GOT3 (cell line): ENCODE measurements at places on chromosomes 12 and 14.

- no peak for DNase-seq
Measured at GRCh38 chr12:103879048-103879692, 38.1 kb upstream of the NT5DC3 start.

DNA sequence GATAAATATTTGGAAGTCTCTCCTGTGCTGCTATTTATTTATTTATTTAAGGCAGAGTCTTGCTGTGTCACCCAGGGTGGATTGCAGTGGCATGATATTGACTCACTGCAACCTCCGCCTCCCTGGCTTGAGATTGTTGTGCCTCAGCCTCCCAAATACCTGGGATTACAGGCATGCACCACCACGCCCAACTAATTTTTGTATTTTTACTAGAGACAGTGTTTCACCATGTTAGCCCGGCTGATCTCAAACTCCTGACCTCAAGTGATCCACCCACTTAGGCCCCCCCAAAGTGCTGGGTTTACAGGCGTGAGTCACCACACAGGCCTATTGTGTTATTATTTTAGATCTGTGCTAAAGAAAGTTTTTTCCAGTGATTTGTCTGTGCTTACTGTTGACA, 225.2 kb downstream of the CCER1 start:
- DNase-seq = no peak

DNA sequence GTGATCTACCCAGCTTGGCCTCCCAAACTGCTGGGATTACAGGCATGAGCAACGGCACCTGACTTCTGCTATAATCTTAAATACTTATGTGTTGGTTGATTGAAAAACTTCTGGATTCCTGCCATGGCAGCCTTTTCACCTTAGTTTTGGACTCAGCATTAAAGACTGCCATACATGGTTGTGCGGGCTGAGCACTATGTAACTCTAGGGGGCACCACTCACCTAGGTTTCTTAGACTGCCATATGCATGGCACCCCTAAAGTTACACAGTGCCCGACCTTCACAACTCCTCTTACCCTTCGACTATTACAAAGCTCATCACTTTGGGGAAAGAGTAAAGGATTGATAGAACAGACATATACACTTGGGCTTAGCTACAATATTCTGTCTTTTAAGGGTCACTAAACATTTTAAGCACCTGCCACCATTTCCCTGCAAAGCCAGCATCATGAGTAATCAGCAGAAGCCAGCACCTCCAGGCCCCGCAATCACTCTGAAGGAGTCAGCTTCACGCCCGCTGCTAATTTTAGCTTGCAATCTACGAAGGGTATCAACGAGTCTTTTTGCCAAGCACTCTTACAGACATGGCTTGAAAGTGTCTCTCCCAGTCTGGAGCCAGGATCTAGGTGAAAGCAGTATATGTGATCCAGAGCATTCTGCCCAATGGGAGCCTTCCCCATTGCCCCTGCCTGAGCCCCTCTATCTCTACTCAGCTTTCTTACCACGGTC, 59.8 kb downstream of the SUDS3 start:
- no peak for DNase-seq

DNA sequence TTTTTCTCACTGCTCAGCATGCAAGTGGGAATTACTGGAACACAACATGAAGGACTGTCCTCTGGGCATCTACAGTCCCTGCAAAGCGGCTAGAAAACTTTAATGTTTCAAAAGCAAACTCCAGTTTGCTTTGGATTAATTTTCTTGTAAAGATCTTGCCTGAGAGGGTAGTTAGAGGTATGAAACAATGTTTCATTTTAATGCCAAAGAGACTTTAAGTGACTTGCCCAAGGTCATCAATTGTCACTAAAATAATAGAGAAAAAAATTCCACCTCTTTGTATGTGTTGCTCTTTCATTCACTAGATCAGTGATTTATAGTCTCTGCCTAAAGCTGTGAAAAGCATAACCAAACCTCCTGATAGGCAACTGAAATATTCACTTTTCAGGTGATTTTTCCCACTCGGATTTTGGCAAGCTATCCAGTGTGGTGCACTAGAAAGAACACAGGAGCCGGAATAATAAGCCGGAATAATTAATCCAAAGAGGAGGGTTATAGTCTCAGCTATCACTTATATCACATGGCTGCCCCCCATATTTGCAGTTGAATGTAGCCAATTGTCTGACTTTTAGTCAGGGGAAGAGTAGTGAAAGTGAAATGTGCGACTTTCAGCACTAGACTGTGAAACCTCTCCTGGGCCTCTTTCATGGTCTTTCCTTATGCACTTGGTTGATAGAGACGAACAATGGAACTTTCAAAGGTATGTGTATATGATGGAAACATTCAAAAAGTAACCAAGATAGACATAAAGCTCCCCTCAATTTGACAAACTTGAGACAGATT, 107.7 kb downstream of the SLC6A15 start:
- no peak for DNase-seq

- DNase-seq = no peak
Measured at GRCh38 chr14:100975671-100976070, 72.1 kb upstream of the RTL1 start.

DNA sequence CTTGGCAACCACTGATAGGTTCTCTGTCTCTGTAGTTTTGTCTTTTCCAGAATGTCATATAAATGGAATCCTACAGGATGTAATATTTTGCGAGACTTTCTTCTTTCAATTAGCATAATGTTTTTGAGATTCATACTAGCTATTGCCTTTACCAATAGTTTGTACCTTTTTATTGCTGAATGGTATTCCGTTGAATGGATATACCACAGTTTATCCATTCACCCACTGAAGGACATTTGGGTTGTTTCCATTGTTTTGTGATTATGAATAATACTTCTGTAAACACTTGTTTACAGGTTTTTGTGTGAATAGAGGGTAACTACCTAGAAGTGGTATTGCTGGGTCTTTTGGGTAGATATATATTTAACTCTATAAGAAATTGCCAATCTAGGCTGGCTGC, 26.3 kb downstream of the GLT8D2 start:
- no peak for DNase-seq

- no peak for DNase-seq
Measured at GRCh38 chr12:52391618-52392002, 6.2 kb upstream of the KRT84 start.

DNA sequence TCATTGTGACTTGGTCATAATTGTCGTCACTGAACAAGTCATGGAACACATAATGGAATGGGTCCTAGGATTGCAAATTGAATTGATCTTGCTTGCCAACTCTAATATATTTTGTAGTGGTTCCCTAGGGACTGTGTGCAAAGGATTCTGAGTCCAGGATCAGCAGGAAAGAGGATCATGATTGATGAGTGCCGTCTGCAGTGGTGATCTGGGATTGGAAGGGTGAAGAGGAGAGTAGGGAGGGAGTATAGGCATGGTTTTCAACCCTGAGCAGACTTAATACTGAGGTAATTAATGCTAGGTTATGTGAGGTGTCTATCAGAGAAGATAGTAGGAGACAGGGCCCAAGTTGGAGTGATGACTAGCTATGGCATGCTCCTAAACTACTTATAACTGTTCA, 168.9 kb downstream of the ESR2 start:
- DNase-seq = no peak

DNA sequence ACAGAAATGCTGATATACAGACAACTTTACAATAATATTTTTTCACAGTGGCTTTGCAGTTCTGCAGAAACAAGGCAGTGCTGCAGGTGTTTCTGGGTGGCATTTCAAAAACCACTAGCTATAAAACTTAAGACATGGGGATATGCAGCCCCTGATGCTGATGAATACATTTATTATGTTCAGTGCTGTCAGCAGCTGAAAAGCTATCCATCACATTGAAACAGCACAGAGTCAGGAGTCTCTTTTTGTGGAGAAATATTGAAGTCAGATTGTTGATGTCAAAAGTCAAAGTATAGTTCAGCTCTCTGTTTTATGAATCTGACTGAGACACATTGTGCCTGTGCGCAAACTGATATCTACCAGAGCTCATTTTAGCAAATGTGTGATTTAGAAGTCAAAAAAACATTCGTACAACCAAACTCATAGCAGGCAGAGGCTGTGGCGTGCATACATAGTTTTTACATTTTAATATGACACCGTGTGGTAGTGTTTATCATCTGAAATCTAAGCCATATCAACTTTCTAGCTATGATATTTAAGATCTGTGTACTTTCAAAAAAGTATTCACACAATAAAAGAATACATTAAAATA, 467.6 kb downstream of the PRKD1 start:
- no peak for DNase-seq

DNA sequence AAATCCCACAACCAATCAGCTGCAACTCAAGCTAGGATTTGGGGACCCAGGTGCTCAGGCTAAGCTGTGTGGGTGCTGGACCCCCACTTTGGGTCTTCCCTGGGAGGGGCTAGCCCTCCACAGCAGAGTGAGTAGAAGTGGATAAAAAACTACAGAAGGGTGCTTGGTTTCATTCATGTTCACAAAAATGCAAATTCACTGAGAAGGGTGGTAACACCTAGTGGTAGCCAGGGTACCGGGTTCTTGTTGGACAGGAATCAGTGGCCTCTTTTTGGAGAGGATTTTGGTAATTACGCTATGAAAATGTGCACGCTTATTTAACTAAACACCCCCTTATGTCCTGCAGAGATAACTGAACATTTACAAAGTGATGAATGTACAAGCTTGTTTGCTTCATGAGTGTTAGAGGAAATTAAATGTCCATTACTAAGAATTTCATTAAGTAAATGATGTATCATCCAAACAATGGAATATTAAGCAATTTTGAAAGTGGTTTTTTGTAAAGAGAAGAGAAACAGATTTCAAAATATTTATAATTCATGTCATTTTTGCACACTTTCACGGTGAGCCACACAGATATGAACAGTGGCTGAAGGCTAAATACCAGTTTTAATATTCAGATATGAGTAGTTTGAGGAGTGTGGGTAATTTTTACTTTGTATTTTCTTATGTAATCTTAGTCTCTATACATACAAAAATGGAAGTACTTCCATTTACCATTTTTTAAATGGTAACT, 78.3 kb downstream of the DDX51 start:
- DNase-seq = no peak

- no peak for DNase-seq
Measured at GRCh38 chr14:100866666-100867630, 36.6 kb downstream of the RTL1 start.

DNA sequence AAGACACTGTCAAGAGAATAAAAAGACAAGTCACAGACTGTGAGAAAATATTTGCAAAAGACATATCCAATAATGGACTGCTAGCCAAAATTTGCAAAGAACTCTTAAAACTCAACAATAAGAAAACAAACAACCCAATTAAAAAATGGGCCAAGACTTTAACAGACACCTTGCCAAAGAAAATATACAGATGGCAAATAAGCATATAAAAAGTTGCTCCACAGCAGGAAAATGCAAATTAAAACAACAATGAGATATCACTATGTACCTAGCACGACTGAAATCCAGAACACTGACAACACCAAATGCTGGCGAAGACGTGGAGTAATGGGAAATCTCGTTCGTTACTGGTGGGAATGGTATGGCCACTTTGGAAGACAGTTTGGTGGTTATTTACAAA, 228.9 kb downstream of the TTC8 start:
- no peak for DNase-seq

- no peak for DNase-seq
Measured at GRCh38 chr12:81332054-81332453, 254.2 kb downstream of the ACSS3 start.

GRCh38 chr12:89786177-89786810, 77.7 kb upstream of the ATP2B1 start:
- no peak for DNase-seq

- DNase-seq = no peak
Measured at GRCh38 chr14:83975841-83976770, 1553.8 kb upstream of the FLRT2 start.

DNA sequence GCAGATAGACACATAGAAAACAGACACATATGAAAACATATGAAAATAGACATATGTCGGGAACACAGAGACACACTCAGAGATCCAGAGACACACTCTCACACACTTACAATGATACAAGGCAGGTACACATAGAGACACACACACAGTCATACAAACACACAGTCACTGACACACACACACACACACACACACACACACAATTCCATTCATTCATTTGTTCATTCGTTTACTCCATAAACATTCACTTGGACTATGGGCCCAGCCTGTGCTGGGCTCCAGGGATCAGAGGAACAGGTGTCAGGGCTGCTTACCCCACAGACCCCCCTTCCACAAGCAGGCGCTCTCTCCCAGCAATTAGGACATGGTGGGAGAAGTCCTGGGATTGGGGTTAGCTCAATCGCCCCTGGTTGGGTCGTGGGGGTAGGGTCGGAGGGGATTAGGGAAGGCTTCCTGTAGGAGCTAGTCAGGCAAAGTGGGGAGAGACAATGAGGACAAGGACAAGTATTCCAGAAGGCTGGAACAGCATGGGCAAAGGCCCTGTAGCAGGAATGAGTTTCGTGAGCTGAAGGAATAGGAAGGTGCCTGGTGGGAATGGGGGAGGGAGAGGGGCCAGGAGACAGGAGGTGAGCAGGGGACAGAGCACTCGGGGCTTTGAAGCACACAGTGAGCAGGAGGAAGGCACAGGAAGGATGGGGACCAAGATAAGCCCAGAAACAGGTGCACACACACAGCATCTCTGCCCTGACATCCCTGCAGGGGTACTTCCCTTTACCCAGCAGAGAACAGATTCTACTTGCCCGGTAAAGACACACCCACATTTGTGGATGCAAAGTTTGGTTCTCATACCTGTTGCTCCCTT, 6.5 kb downstream of the RASAL1 start:
- no peak for DNase-seq

- DNase-seq = no peak
Measured at GRCh38 chr12:94143951-94144350, 4.4 kb upstream of the PLXNC1 start.

GRCh38 chr12:5478081-5478706, 46.3 kb downstream of the NTF3 start:
- no peak for DNase-seq

- no peak for DNase-seq
Measured at GRCh38 chr14:26339381-26339780, 258.5 kb downstream of the NOVA1 start.

DNA sequence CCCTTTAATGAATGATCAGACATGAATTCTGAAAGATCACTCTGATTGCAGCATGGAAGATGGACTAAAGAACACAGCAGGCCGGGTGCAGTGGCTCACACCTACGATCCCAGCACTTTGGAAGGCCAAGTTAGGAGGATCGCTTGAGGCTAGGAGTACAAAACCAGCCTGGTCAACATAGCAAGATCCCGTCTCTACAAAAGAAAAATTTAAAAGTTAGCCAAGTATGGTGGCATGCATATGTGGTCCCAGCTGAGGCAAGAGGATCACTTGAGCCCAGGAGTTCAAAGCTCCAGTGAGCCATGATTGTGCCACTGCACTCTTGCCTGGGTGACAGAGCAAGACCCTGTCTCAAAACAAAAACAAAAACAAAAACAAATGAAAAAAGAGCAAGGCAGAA, 35.1 kb downstream of the SENP1 start:
- DNase-seq = no peak
